ENCODE measurements at places on chromosomes 1 and 21.

DNA sequence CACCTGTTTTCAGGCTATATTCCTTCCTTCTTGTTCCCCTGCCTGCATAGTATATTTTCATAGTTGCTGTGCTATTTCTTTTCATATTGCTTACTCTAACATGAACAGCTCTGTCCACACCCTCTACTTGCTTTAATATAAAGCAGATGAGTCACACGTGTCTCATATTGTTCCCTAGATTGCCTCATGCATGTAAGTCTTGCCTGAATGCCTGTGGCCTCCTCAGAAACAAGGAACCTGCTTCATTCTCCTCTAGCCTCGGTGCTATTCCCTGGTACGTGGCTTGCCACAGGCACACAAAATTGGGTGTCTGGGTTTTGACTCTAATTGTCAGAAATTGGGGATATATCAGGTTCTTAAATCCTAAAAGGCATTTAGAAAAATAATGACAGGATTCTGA, 16.5 kb upstream of the PKP1 start:
- DNase-seq, result no peak

DNA sequence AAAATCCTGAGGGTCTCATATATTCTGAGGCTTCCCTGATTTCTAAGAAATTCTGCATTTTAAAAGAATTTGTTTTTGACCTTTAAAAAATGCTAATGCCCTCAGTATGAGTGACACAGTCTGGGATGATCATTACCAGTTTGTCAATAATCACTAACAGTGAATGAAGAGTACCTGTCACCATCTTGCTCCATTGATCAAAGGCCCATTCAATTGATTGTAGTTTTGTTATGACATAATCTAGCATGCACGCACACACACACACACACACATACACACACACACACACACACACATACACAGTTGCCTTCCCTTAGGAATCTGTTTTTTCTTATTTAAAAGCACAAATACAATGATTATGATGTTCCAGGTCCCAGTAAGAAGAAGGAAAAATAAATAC, 250.4 kb downstream of the NFIA start:
- DNase-seq, result no peak

- no peak for DNase-seq
These were observed 87.3 kb upstream of the TLR5 start for GRCh38 chr1:223230161-223230881.

- no peak for DNase-seq
These were observed 42.6 kb upstream of the RALGPS2 start for GRCh38 chr1:178682429-178682828.

- DNase-seq, result no peak
These were observed 3.1 kb upstream of the VWA1 start for GRCh38 chr1:1432274-1432950.

DNA sequence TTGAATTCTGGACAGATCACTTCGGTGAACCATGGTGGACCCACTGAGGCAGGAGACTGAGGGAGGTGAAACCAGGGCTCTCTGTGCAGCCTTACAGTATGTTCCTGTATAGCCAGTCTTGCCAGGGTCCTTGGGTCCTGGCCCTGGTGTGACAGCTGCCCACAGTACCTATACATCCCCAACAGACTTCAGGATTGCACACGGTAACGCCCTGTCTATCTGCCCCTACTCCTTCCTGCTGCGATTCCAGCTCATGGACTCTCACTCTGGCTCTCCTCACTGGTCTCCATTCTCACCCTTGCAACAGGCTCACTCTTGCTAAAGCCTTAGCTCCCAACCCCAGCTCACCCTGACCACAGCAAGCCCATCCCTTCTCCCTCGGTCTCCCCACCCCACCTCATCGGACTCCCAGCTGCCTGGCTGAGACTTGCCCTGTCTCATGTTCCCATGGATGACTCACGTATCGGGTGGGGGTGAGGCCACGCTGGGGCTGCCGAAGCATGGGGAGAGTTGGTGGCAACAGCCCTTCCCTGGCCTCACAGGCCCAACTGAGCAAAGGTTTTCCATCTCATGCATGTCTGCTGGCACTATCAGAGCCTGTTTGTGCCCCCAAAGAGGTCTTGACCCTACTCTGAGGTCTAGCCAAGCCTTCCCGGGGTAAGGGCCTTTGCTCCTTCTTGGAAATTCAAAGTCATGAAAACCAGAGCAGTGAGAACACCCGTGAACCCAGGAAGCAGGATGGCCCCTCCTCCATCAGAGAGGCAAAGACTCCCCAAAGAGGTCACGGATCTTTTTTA, 7.1 kb downstream of the PHLDA3 start:
- no peak for DNase-seq

DNA sequence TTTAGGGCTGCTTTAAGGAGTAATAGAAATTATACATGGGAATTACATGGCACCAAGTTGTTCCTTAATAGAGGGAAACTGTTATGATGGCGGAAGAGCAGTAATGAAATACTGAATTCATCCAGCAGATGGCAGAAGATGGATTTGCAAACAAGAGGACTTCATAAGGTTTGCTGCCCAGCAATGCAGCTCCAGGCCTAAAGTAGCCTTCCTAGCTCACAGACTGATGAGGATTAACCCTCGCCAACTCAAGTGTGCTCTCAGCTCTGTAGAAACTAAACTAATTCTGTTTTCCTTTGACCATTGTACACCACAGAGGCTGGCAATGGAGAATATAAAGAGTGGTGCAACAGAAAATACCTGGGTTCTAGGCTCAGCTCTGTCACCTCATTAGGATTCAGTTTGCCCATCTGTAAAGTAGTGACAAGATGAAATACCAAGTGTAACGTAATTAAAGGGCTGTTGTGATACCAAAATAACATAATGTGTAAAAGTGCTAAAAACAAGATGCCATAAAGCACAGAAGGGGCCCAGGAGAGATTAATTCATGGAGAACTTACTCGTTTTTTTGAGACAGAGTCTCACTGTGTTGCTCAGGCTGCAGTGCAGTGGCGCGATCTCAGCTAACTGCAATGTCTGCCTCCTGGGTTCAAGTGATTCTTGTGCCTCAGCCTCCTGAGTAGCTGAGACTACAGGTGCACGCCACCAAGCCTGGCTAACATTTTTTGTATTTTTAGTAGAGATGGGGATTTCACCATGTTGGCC, 102.4 kb upstream of the SERBP1 start:
- peak; percentile 54 for DNase-seq

- no peak for DNase-seq
These were observed 47.7 kb downstream of the TARBP1 start for GRCh38 chr1:234431255-234431654.
